ENCODE measurements at places on chromosomes 16 and 17. TPM values are rescaled to one million over a fixed set of nuclear protein-coding genes. Genes with fewer than 3 reads are reported as not detected.

The PNMT gene
- total RNA-seq, result 3.7 TPM

The NPIPA3 gene
- total RNA-seq, result 0.41 TPM

The RAP1GAP2 gene
- 25.3 TPM for total RNA-seq

The RHOT1 gene
- 156 TPM for total RNA-seq

The PVALEF gene
- not detected for total RNA-seq

The TNFRSF13B gene
- not detected for total RNA-seq

The SKAP1 gene
- 0.41 TPM for total RNA-seq

The TM4SF5 gene
- not detected for total RNA-seq

The BAIAP2 gene
- 19.2 TPM for total RNA-seq

The CSHL1 gene
- not detected for total RNA-seq

The GCGR gene
- not detected for total RNA-seq

The FBXO39 gene
- not detected for total RNA-seq

DNA sequence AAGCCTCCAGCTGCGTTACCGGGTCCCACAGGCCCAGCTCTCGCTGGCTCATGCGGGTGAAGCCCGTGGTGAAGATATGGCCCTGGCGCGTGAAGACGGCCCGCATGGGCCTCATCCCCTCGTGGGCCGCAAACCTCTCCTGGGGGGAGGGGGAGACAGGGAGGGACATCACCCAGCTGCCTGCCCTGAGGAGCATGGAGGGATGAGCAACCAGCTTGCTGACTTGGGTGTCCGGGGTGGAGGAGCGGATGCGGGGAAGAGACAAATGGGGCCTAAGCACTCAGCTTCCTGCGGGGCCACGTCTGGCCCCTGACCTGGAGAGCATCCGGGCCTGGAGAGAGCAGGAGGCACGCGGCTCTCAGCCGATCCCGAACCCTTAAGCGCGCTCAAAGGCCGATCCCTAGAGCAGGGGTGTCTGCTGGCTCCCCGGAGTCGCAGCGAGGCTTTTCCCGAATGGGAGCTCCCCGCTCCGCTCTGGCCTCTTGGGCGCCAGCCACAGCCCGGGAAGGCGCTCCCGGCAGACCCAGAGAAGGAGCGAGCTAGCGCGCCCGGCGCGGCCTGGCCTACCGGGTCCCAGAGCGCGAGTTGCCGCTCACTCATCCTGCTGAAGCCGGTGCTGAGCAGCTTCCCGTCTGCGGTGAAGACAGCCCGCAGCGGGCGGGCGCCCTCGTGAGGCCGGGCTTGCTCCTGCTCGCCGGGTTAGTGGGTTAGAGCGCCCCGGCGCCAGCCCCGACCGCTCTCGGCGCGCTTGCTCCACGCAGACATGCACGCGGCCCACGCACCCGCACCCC, 5.0 kb downstream of the CORO6 start:
- DNase-seq, result peak; percentile 78

DNA sequence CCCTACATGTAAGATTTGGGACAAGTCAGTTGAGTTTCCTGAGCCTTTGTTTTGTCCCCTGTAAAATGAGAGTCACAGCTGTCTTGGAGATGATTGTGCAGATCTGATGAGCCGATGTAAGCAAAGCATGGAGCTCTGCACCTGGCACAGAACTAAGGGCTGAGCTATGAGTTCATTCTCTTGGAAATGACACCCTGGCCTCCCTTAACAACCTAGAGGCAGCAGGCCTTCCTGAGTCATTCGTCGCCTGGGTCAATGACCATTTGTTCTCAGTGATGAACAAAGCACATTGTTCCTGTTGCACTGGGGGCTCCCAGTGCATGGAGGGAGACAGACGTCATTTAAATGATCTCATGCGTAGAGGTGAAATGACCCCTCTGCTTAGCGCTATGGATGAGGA, 62.8 kb upstream of the GCSH start:
- DNase-seq, result peak; percentile 28

- DNase-seq, result no peak
Measured at GRCh38 chr17:49578952-49579500, 3.4 kb downstream of the NXPH3 start.

DNA sequence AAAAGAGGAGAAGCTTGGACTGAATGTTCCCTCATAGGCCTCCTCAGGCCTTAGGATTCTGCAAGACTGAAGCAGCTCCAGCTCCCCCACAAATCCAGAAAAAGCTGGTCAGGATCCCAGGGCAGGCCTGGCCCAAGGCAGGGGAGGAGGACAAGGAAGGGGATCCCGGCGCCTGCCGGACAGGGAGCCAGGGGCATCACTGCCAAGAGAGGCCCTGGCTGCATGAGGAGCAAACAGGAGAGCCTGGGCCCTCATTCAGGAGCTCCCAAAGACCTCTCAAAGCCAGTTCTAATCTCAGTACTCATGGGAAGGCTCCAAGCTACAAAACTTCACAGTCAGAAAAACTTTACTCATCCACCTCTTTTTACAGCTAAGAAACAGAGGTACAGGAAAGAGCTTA, 67.3 kb downstream of the ZNF423 start:
- DNase-seq, result no peak

GRCh38 chr17:61722398-61722797, 131.4 kb upstream of the NACA2 start:
- DNase-seq, result no peak

DNA sequence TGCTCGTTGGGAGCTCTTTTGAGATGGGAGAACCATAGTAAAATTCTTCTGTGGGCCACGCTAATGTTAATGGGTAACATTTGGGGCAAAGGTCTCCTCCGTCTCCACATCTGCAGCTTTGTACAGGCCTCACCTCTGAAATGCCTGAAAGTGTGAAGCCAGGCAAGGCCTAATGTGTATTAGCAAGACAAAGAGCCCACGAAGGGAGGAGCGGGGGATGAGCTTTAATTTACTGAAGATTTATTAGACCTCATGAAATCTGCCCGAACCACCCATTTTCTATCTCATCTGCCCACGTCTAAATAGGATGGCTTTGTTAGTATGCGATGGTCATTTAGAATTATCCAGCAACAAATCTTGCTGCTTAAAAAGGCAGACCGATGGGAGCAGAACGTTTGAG, 408.9 kb downstream of the PMP22 start:
- DNase-seq, result no peak

DNA sequence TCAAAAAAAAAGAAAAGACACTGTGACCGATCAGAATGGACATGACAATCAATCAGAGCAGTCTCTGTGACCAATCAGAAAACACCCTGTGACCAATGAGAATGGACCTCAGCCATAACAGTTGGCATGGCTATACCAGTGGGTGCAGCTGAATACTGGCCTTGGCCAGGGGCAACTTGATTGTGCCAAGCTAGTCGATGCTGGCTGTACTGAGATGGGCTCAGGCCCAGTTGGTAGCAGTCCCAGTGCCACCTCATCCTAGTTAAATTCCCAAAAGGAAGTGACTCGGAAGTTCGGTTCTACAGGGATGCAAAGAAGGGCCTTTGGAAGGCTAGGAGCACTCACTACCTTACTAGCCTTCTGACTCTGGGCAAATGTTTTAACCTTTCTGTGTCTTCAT, 37.2 kb upstream of the BCO1 start:
- no peak for DNase-seq

- DNase-seq, result no peak
Measured at GRCh38 chr16:82567175-82567574, 59.6 kb upstream of the CDH13 start.

- no peak for DNase-seq
Measured at GRCh38 chr17:73099511-73099910, 7.0 kb upstream of the SLC39A11 start.

- no peak for DNase-seq
Measured at GRCh38 chr17:41190328-41190727, 641 bp downstream of the KRTAP9-1 start.

GRCh38 chr16:10812312-10813098, 6.1 kb downstream of the TVP23A start:
- no peak for DNase-seq

- peak; percentile 70 for DNase-seq
Measured at GRCh38 chr16:88063211-88063773, 112.1 kb downstream of the BANP start.

DNA sequence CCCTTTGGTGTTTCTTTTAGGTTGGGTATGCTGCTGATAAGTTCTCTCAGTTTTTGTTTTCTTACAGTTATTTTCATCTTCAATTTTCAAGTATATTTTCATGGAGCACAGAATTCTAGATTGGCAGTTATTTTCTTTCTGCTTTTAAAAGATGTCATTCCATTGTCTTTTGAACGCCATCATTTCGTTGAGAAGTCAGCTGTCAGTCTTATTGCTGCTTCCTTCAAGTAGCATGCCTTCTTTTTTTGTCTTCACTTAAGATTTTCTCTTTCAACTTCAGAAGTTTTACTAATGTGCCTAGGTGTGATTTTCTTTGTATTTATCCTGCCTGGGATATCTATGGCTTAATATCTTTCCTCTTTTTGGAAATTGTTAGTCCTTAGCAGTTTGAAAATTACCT, 262.2 kb upstream of the PMFBP1 start:
- DNase-seq, result no peak

GRCh38 chr16:4866586-4866985, 19.3 kb downstream of the UBN1 start:
- no peak for DNase-seq

DNA sequence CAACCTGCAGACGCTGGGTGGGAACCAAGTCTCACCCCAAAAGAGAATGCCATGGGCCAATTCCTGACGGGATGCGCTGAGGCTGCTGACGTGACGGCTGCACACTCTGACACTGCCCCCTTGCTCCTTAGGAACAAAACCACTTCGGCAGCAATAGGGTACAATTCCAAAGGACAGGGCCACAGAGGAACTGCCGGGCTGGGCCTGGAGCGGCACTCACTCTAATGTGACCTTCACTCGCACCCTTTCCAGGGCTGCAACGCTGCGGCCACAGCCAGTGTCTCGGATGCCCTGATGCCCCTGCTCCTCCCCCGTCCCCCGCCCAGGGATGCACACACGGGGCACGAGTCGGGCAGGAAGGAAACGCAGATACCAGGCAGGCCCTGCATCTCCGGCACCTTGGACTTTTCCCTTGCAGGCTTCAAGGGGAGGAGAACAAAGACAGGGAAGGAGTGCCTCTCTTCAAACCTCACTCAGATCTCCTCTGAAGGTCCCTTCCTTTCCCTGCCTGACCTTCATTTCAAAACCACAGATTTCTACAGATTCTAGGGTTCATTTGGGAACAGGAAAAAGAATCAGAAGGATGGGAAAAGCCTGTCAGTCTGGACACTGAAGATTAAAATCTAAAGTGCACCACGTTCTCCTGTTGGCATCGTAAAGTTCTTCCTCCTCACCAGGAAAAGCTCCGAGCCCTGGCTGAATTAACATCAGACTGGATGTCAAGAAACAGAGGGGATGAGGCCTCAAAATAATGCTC, 2.3 kb downstream of the PITPNA start:
- DNase-seq, result no peak

GRCh38 chr16:78745108-78746019, 645.9 kb downstream of the WWOX start:
- DNase-seq, result no peak
